ENCODE measurements at places on chromosomes 11 and 22.

DNA sequence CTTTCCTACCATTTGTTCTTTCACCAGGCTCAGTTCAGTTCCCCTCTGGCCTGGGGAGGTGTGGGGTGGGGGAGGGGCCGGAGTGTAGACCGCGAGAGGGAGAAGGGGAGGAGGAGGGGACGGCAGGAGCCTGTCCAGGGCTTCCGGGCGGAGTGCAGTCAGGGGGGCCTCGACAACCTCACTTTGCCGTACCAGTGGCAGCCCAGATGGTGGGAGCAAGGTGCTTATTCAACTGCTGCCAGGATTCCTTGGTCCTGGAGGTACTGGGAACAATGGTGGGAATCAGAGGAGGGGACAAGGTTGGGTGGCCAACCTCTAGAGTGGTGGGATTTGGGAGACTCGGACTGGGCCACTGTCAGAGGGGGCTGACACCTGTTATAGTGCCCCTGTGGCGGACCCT, 1.2 kb downstream of the BACE1 start:
- DNase-seq = no peak

- no peak for DNase-seq
These were observed 230.1 kb upstream of the DDI1 start for GRCh38 chr11:103806130-103806895.

DNA sequence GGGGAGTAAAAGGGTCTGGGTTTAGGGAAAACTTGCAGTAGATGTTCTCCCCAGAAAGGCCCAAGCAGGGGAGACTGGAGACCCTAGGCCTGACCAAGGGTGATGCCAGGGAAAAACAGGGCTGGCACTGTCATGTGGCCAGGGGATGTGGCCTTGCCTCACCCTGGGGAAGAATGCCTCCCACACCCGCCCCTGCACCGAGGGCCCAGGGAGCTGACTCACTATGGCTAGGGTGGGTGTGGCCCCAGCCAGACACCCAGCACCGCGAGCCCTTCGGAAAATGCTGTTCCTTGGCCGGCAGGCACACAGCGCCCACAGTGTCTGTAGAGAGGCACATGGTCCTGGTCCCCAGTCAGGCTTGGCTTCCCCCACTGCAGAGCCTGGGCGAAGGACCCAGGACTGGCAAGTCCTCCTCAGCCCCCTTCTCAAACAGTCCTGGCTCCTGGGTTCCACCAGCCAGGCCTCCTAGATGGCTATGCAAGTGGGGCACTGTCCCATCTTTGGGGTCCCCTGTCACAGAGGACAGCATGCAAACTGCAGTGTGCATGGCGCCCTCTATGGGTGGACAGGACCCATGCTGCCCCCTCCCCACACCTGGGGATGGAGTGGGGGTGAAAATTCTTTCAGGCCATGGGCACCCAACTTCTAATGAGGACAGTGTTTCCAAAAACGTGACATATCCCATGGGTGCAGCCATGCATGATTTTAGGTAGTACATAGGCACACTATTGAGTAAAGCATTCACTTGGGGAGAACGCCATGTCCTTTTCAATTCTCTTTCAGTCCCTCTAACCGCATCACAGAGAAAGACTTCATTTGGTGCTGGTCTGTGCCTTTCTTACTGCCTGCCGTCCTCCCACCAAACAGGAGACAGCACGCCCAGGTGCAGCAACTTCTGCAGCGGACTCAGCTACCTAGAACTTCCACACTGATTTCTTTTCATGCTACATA, 15.2 kb downstream of the TMPRSS5 start:
- DNase-seq = no peak

- DNase-seq = no peak
These were observed 15.5 kb downstream of the APOL3 start for GRCh38 chr22:36144886-36145541.

GRCh38 chr22:25869771-25870170, 127.8 kb downstream of the MYO18B start:
- no peak for DNase-seq

GRCh38 chr11:88012456-88012855, 162.8 kb downstream of the RAB38 start:
- DNase-seq = no peak

- DNase-seq = no peak
These were observed 195.9 kb downstream of the CSNK2A3 start for GRCh38 chr11:11157185-11157584.

- no peak for DNase-seq
These were observed 38.6 kb downstream of the GGTLC2 start for GRCh38 chr22:22682807-22683667.

DNA sequence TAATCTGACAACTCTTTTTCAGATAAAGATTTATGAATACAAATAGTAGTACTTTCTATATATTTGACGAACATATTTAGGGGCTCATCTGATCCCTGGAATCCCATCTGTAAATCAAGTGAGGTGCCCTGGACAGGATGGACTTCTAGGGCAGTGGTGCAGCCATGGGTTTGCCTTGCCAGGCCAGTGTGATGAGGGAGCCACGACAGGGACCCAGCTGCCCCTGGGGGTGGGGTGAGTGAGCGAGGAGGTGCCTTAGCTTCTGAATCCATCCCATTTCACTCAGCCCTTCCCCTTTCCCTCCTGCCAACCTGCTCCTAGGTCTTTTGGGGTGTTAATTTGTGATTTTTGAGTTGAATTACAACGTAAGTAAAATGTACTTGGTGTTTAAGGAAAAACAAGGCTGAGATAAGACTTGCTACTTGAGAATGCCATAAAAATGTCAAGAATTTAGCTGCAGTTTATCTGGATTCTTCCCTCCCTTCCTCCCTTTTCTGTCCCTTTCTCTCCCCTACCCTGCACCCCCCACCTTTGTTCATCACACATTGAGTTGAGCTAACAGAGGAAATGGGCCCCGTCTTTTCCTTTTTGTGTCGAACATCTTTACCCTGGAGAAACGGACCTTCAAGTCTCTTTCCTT, 60.8 kb downstream of the PPFIBP2 start:
- no peak for DNase-seq

DNA sequence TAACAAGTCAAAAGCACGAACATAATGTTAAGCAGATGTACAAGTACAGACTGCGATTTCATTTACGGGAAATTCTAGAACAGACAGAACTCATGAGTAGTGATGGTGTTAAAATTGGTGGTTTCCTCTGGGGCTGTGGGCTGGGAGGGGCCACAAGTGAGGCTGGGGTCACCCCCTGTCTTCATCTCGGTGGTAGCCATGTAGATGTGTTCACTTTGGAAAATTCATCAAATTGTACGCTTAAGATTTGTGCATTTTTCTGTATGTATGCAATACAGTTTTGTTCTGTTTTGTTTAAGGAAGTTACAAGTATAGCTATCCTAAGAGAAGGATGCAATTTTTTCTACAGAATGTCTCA, 504 bp upstream of the ASCC2 start:
- DNase-seq = no peak

GRCh38 chr11:89347071-89347470, 144.1 kb downstream of the NOX4 start:
- no peak for DNase-seq
